ENCODE measurements at places on chromosomes 12 and 14. TPM values are rescaled to one million over a fixed set of nuclear protein-coding genes. Genes with fewer than 3 reads are reported as not detected.

DNA sequence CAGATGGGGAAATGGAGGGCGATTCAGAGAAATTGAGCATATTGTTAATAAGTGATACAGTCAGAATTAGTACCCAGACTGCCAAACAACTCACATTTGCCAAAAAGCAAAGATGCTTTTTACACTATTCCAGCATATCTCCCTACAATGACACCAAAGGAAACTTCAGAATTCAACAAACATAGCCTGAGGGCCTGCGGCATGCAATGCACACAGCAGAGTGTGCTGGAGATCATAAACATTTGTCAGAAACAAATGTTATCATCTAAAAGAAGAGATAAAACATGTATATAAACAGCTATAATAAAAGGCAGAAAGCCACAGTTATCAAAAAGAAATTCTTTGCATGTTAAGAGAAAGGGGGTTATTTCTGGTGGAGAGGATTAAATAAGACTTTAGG lies 20.1 kb upstream of the GARIN6 start:
- no peak for DNase-seq

DNA sequence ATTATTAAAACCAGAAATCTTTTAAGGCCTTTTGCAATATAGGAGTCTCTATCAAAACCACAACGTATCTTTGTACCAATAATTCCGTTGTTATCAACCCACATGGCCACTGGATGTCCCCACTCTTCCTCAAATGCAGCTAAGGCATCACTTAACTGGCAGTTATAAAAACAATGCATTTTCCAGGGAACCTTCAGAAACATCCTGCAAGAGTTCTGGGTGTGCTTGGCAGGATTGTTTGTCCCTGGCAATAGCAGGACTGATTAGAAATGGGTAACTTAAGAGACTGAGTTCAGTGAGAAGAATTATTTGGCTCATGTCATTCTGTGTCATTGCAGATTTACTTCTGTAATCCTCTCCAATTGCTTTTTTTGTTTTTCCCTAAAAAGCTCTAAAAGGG lies 112.0 kb downstream of the SLC15A5 start:
- DNase-seq = peak; percentile 56

DNA sequence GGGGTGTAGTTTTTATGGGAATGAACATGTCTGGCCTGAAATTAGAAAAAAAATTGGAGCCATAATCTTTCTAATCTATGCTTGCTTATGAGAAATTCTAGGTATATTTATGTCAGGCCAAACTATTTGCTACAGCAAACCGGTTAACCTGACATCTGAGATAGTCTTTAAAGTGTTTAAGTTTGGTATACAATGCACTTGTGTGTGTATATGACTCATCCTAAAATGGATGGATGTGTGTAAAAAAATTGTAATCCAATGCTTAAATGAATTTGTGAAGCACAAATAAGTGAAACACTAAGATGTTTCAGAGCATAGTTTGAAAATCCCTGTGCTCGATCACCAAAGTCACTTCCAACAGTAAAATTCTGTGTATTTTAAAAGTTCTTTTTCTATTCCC lies 6.7 kb downstream of the CNOT2 start:
- no peak for DNase-seq

GRCh38 chr12:40903040-40903439 lies 210.8 kb downstream of the CNTN1 start:
- DNase-seq = no peak

DNA sequence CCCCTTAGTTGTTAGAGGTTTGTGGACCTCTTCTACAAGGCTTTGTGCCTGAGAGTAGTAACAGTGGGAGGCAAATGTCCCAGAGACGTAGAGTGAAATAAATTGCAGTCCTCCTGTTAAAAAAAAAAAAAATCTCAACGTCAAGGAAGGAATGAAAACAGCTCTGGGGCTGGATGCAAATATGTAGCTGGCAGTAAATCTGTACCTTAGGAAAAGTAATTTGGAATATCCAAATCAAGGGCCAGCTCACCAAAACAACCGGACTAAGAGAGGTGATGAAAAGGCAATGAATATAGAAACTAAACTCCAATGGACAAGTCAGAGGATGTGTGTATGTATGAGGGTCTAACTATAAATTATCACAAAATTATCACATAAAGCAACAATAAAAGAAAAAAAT lies 27.0 kb downstream of the SINHCAF start:
- DNase-seq = no peak

DNA sequence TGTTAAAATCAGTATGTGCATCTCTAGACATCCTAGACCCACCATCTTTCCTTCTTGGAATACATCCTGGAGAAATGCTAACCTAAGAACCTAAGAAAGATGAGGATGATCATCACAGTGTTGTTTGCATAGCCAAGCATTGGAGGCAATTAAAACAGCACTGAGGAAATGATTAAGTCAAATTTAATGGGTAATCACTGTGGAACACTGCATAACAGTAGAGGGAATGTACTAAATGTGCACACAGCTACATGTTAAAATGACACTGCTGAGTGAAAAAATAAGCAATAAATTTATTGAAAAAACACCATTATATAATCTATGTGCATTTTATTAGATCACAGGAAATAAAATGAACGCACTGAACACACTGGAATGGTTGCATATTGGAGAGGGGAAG lies 987.1 kb upstream of the SEL1L start:
- DNase-seq = no peak

DNA sequence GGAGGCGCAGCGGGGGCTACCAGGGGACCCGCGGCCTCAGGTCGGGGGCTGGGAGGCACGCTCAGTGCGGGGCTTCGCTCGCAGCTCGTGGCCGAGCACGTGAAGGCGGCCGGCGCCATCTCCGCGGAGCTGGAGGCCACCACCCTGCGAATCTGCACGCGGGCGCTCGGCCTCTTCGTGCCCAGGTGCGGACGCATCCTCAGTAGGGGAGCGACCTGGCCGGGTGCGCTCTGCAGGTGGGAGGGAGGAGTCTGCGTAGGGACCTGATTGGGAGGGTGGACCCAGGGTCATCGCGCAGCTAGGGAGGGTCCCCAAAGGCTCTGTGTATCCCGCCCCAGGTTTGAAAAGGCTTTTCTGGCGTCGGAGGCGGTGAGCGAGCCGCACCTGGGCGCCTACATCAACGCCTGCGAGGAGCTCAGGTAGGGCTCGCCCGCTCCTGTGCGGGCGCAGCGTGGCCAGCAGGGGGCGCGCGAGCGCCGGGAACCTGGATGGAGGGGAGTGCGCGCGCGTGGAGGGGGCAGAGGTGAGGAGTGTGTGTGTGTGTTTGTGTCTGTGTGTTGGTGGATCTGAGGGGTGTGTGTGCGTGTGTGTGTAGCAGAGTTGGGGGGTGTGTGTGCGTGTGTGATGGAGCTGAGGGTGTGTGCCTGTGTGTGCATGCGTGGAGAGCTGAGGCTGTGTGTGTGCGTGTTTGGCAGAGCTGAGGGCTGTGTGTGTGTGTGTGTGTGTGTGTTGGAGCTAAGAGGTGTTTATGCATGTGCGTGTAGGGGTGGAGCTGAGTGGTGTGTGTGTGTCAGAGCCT lies 10.3 kb downstream of the EXOC3L4 start:
- no peak for DNase-seq

DNA sequence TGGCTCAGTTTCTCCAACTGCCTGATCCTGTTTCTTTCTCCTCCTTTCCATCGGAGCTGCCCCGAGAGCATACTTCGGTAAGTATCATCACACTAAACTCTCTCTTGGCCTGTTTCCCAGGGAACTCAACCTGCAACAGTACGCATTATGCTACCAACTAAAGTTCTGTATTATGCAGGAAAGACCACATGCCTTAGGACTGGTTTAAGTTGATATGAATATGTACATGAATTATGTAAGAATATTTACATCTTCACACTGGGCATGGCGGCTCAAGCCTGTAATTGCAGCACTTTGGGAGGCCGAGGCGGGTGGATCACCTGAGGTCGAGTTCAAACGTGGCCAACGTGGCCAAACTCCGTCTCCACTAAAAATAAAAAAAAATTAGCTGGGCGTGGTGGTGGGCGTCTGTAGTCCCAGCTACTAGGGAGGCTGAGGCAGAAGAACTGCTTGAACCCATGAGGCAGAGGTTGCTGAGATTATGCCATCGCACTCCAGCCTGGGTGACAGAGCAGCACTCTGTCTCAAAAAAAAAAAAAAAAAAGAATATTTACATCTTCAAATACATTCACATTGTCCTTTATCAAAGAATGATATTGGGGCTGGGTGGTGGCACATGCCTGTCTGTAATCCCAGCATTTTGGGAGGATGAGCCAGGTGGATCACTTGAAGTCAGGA lies 31.9 kb upstream of the VPS33A start:
- DNase-seq = no peak

DNA sequence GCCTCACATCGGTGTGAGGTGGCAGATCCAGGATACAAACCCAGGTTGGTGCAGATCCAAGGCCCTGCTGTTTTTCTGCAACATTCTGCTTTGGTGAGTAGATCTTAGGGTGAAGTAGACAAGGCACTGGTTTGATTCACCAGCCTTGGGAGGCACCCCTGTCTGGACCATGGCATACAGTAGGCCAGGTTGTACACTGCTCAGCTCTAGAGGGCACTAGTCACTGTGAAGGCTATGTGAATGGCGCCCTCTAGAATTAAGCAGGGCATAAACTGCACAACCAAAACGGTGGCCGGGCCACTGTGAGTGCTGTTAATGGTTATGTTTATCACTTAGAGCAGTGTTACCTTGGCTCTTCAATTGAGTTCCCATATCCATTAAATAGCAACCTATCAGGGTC lies 280.6 kb upstream of the PWP1 start:
- no peak for DNase-seq

- no peak for DNase-seq
Measured at GRCh38 chr12:49990273-49990672, 17.5 kb downstream of the AQP6 start.

DNA sequence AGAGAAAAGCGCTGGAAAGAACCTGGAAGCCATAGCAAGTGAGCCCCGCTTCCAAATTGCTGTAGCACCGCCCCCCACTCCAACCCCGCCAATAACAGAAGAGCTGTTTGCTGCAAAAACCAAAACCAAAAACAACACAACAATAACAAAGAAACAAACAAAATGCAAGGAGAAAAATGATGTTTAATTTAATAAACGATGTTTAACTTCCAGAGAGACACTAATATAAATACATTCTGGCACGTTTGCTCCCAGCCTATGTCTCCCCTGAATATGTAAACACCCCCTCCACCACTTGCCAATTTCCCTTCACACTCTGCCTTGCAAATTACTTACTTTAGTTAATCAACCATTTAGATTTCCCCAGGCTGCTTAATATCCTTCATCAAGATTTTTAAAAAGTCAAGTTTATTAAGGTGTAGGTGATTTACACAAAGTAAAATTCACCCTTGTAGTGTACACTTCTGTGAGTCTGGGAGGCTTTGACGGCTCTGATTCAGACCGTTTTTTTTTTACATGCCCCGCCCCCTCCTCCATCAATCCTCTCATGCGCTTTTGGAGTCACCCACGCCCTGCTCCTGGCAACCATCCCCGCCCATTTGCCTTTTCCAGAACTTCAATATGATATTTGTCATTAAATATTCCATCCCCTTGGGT lies 482 bp upstream of the IFI27L2 start:
- peak; percentile 6 for DNase-seq

- DNase-seq = no peak
Measured at GRCh38 chr12:29799591-29799990, 15.8 kb upstream of the TMTC1 start.

DNA sequence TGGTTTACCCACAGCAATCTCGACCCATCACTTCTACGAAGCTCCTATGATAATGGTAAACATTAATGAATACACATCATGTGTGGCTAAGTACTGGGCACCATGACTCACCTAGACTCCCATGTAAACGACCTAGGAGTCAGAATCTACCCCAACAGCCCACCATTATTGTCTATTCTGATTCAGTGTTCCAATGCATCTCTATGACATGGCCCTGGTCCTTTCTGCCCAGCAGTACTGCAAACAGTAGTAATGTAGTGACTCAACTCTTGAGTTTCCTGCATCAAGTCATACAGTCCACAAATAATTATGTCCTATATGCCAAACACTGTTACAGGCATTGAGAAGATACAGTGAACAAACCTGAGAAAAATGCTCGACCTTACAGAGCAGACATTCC lies 14.6 kb downstream of the GTF2A1 start:
- DNase-seq = no peak

DNA sequence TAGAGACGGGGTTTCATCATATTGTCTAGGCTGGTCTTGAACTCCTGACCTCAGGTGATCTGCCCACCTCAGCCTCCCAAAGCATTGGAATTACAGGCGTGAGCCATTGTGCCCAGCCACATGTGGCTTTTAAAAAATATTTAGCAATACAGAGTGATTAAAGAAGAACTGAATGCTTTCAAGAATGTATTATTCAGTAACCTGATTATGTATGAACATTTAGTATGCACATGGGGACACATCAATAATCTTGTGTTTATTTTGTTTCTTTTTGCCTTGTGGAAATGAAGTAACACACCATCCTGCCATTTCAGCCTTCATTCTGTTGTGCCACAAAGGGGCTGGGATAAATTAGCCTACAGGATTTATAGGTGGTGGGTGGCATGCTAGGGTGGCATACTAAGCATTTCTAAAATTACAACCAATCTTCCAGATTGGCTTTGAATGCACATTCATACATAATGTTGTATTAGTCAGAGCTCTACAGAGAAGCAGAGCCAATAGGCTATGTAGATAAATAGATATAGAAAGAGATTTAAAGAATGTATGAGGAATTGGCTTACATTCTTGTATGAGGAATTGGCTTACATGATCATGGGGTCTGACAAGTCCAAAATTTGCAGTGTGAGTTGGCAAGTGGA lies 25.5 kb upstream of the TXNRD1 start:
- no peak for DNase-seq

- DNase-seq = no peak
Measured at GRCh38 chr14:79686196-79686595, 525.1 kb downstream of the DIO2 start.

GRCh38 chr12:132270969-132271754 lies 58.2 kb downstream of the GALNT9 start:
- no peak for DNase-seq

DNA sequence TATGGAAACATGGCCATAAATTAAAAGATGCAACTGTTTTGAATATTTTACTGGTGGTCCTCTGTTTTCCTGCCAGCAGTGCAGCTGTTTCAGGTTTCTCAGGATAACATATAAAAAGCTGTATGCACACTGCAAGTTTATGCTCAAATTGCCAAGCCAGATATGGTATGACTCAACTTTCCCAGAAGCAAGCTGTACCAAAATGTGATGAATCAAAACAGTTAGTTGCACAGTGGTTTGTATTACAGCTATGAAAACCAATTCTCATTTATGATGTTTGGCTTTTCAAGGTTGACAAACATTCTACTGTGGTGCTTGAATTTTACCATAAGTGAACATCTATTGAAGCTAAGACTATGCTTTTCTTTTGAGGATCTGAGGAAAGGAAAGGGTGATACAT lies 15.5 kb downstream of the TRMT5 start:
- DNase-seq = no peak

- DNase-seq = no peak
Measured at GRCh38 chr12:12586879-12587675, 24.4 kb upstream of the DUSP16 start.

- DNase-seq = no peak
Measured at GRCh38 chr12:65900912-65901672, 76.8 kb downstream of the HMGA2 start.

Gene VWF
- total RNA-seq = 51.8 TPM

Gene ACSS3
- total RNA-seq = 19.2 TPM

Gene TMEM52B
- 0.10 TPM for total RNA-seq

Gene FAM186B
- 0.59 TPM for total RNA-seq

Gene PPM1H
- total RNA-seq = 7.1 TPM

Gene AICDA
- total RNA-seq = 0.20 TPM
